Astrocyte of the spinal cord (primary cell): ENCODE measurements at places on chromosomes 1 and 21.

DNA sequence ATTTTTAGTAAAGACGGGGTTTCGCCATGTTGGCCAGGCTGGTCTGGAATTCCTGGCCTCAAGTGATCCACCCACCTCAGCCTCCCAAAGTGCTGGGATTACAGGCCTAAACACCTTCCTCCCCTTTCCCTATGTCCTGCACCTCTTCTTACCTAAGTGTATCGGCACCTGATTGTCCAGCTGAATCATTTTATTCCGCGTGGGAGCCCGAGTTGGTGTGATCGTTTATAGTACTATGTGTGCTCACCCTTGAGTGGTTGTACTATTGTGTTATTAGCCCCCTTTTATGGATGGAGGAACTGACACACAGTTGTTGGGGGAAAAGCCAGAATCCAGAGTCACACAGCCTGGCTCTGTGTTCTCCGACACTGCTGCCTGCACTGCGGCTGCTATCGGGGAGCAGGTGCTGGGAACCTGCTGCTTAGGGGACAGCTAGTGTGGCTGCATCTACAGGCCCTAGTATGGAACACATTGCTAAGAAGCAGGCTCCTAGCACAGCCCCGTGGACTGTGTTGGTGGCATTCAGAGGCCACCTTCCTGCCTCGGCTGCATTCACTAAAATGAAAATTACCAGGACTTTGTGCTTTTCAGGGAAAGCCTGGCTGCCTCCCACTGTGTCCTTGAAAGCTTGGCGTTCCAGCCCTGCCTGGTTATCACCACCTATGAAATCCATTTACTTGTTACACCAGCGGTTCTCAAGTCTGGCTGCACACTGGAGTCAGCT lies 21.6 kb downstream of the ENO1 start:
- DNase-seq, result no peak

DNA sequence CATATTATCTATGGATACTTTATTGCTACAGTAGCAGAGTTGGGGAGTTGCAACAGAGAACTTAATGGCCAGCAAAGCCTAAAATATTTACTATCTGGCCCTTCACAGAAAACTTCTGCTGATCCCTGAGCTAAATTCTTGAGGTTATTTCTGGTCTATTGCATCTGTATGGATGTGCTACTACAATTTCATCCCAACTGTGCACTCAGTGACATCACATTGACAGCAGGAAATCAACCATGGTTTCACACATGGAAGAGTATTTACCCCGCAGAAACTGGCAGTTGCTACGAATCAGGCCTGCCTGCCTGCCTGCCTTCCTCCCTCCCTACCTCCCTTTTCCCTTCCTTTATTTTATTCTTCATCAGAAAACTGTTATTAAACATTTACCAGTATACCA lies 12.1 kb downstream of the CLCA2 start:
- no peak for DNase-seq

GRCh38 chr1:86000601-86001000 lies 156.0 kb downstream of the COL24A1 start:
- no peak for DNase-seq

DNA sequence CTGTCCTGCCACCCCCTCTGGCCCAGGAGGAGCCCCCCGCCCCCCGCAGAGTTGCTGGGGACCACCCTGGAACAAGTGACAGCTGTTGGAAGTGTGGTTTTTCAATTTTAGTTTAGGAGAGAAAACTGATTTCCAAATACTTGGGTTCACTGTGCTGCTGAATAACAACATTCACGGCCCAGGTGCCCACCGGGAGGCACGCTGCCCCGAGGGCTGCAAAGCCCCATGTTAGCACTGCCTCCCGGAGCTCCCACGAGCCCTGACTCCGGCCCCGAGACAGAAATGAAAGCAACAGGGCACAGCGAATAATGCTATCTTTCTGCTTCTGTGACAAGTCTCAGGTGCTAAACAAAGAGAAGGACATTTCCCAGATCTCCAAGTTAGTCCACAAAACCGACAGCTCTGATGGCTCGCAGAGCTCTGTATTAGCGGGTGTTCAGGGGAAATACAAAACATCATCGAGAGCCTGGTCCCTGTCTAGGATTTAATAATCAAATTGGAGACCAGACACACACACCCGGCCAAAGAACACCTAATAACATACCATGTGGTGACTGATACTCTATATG lies 451.5 kb downstream of the KIF26B start:
- no peak for DNase-seq

- DNase-seq, result no peak
These were observed 990.0 kb downstream of the KCNT2 start for GRCh38 chr1:195618287-195618686.
